ENCODE measurements at places on chromosomes 2 and 18. TPM values are rescaled to one million over a fixed set of nuclear protein-coding genes. Genes with fewer than 3 reads are reported as not detected.

- no peak for DNase-seq
- no peaks in the 10 kb centered on the region for H3K27me3 ChIP-seq
- no peaks in the 10 kb centered on the region for H3K36me3 ChIP-seq
- no peaks in the 10 kb centered on the region for H3K4me1 ChIP-seq
These were observed 482.0 kb upstream of the CHST9 start for GRCh38 chr18:27667064-27667463.

DNA sequence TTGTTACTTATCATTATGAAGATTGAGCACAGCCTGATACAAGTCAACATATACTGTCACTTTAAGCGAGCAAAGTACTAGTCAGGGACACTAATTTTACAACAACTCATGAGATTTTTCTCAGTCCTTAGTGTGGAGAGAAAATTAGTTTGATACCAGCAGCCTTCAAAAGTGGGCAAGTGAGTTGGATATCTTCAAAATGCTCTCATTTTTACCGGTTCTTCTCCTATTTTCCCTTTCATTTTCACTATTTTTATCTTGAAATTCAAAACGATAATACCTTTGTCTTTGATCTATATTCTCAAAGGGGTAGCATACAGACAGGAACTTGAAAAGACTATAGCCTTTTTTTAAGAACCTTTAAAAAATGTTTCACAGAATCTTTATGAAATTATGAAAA lies 52.0 kb upstream of the UBXN4 start:
- no peak overlapping the region for H3K4me3 ChIP-seq
- no peaks in the 10 kb centered on the region for H3K27me3 ChIP-seq
- no peaks in the 10 kb centered on the region for H3K4me1 ChIP-seq

DNA sequence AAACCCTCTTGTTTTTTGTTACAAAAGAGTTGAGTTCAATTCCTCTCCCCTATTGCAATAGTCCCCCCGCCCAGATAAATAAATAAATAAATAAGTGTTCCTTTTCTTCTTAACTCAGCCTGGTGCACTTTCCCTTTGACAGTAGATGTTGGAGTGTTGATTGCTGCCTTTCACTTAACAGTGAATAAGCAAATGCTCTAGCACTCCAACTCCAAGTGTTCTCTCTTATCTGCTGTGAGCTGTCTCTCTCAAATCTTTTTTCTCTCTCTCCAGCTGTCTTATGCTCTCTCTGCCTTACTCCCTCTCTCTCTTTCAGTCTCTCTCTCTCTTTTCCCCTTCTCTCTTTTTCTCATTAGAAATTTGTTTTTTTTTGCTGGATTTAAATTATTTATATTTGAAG lies 216.7 kb downstream of the TMX3 start:
- H3K4me1 ChIP-seq = no peaks in the 10 kb centered on the region
- H3K27ac ChIP-seq = no peak overlapping the region
- no peaks in the 10 kb centered on the region for H3K36me3 ChIP-seq

Gene INHA
- not detected for total RNA-seq

Gene GFPT1
- total RNA-seq = 31.8 TPM

Measured in Peyer's patch (tissue), 4 donors.